ENCODE measurements at places on chromosomes 2 and 18.

- no peak for DNase-seq
Measured at GRCh38 chr2:58054264-58054663, 7.7 kb downstream of the VRK2 start.

DNA sequence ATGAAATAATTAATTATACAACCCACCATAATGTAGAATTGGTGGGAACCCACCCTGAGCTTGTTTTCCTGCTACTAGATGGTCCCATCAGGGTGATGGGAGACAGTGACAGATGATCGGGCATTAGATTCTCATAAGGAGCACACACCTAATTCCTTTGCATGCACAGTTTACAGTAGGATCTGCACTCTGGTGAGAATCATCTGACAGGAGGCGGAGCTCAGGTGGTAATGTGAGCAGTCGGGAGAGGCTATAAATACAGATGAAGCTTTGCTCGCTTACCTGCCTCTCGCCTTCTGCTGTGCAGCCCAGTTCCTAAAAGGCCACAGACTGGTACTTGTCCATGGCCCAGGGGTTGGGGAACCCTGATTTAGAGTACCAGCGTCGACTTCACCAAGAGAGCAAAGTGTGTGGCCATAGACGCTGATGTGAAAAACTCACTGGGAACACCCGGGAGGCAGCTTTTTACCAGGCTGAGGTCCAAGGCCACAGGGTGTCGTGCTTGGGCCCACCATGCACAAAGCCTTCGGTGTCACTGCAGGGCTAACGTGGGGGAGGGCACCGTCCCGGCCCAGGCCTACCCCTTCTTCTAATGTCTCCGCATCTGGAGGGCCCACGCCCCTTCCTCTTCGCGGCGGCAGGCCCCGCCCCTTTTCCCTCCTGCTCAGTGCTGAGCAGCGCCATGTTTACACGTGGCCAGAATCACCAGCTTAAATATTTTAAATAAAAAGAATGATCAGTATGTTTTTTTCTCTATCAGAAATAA is 296.8 kb upstream of the HDAC4 start:
- no peak for DNase-seq

- DNase-seq = no peak
Measured at GRCh38 chr2:127377262-127377661, 10.5 kb downstream of the MAP3K2 start.

DNA sequence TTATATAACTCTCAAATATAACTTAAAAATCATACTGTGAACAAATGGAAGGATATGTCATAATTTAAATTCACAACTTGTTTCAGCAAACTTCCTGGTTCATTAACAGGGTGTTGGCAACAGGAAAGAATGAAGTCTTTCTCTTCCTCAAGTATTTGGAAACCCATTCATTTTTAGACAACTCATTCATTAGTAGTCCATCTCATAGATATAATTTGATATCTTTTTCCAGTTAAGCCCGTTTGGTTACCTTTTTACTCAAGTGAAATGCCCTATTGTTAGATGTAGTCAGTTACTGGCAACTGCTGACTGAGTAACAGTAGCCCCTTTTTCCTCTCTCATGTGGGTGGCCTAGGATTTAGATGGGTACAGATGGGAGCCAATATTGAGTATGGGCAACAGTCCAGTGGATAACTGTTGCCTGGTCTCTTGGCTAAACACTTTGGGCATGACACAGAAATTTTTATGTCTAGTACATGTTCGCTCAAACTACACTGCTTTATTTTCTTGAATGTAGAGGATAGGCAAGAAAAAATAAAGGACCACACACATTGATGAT is 4.6 kb upstream of the UGP2 start:
- no peak for DNase-seq

GRCh38 chr2:88398180-88398579 is 54.3 kb downstream of the FOXI3 start:
- no peak for DNase-seq

DNA sequence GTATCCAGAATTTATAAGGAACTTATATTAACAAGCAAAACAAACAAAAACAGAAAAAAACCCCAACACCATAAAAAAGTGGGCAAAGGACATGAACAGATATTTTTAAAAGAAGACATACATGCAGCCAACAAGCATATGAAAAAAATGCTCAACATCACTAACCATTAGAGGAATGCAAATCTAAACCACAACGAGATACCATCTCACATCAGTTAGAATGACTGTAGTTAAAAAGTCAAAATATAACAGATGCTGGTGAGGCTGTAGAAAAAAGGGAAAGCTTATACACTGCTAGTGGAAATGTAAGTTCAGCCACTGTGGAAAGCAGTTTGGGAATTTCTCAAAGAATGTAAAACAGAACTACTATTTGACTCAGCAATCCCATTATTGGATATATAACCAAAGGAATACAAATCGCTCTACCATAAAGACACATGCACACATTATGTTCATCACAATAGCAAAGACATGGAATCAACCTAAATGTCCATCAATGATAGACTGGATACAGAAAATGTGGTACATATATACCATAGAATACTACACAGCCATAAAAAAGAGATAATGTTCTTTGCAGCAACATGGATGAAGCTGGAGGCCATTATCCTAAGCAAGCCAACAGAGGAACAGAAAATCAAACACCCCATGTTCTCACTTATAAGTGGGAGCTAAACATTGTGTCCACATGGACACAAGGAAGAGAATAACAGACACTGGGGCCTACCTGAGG is 25.3 kb downstream of the PREPL start:
- no peak for DNase-seq

GRCh38 chr18:62655520-62656219 is 59.7 kb upstream of the PHLPP1 start:
- no peak for DNase-seq

GRCh38 chr2:7931808-7932207 is 750.0 kb upstream of the ID2 start:
- DNase-seq = no peak

GRCh38 chr2:190847504-190848081 is 33.0 kb upstream of the GLS start:
- no peak for DNase-seq

DNA sequence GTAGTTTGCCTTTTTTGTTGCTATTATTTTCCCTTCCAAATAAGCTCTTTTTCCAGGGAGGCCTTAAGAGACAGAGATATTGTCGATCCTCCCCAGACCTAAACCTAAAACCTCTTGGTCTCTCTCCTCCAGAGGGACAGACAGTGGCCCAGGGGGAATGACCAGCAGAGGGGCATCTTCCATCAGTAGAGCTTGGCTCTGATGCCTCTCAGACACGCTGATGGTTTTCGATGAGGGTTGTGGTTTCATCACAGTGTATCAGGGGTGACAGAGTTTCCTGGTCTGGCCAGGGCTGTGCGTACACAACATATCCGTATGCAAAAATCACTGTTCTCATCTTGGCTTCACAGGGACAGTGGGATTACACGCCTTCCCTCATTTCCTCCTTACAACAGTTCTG is 68.6 kb downstream of the GATA6 start:
- no peak for DNase-seq

GRCh38 chr2:54613794-54614257 is 109.6 kb upstream of the EML6 start:
- no peak for DNase-seq

DNA sequence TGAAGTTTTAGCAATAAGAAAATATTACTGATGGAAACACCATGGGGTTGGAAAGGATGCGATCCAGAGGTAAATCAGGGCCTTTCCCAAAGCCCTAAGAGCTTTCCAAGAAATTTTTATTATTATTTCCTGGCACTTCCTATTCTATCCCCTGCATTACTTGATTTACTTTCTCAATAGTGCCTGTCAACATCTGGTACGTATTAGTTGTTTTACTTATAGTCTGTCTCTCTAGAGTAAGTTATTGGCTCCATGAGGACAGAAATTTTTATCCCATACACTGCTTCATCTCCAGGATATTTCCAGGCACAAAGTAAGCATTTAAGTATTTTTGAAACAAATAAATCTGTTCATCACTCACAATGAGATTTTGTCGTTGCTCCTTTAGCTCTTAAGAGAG is 18.1 kb downstream of the PPP4R1 start:
- DNase-seq = no peak

GRCh38 chr18:50451100-50451842 is 76.4 kb downstream of the SKA1 start:
- DNase-seq = no peak

DNA sequence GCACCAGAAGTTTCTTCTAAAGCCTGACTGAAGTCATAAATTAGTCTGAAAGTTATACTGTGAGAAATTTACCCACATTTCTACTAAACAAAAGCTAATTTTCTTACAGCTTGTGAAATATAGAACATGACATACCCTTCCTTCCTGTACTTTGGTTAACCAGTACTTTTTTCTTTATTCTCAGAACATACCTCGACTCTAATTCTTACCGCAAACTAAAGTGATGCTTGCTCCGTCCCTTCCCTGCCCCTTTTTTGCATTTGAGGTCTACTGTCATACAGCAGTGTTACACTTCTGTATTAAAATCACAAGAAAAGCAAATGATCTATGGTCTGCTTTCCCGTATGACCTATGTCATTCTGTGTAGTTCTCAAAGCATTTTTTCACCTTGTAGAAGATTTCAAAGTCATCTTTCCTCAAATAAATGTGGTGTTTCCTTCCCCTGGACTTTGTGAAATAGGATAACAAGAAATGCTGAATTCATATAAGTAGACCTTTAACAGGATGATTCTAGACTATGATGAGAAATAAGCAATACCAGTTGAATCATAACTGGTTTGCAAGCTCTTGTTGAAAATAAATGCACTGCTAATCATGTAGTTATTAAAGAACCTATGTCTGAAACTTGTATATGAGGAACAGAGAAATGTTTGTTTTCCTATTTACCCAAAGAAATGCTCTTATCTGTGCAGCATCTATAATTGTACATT is 30.4 kb downstream of the CYTIP start:
- DNase-seq = no peak

DNA sequence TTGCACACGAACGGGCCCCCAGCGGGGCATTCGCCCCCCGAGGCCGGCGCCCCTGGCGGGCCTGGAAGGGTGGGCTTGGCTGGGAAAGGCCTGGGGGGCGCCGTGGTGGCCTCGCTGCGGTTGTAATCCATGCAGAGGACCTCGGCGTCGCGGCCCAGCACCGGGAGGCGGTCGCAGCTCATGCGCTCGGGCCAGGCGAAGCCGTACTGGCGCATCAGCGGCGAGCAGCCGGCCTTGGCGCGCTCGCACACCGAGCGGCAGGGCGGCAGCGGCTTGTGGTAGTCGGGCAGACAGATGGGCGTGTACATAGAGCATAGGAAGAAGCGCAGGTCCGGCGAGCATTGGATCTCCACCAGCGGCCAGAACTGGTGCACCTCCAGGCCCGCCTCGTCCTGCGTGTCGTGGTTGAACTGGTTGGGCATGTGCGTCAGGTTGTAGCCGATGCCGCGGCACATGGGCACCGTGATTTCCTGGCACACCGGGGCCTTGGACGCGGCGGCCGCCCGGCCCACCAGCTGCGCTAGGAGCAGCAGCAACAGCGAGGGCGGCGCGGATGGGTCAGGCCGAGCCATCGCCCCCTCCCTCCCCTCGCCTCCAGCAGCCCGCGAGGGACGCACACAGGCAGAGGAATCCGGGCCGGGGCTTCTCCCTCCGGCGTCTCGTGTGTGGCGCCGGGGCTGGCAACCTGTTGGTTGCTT is 1.4 kb downstream of the FZD5 start:
- DNase-seq = peak; percentile 49

DNA sequence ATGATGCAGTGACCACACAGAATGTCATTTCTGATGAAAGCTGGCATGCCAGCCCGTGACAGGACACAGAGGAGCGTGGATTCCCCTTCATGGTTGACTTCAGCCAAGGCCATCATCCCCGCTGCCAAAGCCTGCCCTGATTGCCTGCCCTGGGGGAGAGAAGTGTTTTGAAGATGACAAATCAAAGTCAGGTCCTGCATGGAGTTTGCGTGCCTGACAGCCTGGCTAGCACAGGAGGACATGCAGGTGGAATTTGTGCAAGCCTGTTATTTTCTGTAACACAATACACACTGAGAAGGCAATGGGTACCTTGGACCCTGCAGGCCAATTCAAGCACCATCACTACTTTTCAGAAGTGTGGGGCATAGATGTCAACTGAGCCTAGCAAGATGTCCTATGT is 5.4 kb upstream of the IL1R2 start:
- no peak for DNase-seq

- no peak for DNase-seq
Measured at GRCh38 chr2:231134910-231135655, 10.2 kb upstream of the HTR2B start.

All from T1000 (cell line).